Nucleus accumbens (tissue), 56 donors: ENCODE measurements at places on chromosomes 1 and 21.

- DNase-seq: no peak
Measured at GRCh38 chr21:46639489-46640386, 4.3 kb downstream of the PRMT2 start.

DNA sequence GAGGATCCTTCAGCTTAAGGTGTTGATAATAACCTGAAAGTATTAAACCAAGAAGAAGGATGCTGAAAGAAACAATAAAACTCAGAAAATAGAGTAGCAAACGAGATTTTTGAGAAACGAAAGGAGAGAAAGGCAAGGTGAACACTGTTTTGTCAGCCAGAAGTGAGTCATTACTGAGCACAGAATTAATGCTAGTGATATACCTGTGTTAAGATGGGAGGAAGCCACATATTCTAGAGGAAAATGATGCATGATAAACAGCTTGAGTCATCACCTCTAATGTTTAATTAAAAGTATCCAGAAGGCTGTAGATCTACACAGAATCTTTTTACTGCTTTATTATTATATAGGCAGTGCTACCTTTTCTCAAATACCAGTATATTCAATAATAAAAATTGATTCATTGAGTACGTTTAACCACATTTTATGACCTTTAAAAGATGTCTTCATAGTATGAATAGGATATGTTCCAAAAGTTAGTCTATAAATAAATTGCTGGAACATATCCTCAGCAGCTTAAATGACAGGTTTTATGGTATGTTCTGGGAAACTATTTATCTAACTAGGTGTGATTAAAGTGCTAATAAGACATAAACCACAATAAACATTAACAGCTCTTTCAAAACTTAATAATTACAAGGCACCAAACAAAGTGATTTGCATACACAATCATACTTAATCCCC lies 10.3 kb downstream of the SH3GLB1 start:
- no peak for DNase-seq

GRCh38 chr1:180184041-180184440 lies 29.4 kb downstream of the QSOX1 start:
- no peak for DNase-seq

DNA sequence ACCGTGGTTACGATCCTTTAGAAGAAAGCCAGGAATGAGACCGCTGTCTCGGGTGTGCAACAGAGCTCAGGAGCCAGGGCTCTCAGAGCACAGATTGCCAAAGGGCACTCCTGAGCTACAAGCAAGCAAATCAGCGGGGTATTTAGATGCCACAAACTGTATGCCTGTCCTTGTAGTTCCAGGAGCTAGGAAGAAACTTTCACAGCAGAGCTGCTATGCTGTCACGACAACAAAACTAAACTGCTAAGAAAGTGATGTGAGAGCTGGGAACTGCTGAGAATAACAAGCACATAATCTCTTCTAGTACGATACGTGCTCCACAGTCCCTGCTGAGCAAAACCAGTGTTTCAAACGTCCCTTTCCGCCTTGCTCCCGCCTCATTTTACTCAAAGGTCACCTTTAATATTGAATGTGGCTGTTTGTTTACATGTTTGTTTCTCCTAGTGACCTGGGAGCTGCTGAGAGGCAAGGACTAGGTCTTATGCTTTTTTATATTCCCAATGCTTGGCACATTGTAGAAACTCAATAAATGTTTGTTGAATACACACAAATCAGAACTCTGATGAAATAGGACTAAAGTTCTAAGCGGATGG lies 14.7 kb downstream of the GREM2 start:
- DNase-seq: no peak

DNA sequence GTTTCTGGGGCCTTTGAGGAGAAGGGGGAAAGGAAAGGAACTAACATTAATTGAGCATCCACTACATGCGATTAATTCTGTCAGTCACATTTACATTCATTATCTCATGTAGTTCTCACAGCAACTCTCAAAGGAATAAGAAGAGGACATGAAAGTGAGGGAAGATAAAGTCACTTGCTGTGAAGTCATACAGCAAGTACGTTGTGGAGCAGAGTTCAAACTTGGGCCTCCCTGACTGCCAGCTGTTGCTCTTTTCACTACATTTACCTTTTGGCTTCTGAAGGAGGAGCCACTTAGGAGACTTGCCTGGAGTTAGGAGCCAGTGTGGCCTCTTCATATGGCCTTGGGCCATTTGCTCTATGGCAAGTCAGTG lies 6.2 kb downstream of the ZNF691 start:
- DNase-seq: no peak

DNA sequence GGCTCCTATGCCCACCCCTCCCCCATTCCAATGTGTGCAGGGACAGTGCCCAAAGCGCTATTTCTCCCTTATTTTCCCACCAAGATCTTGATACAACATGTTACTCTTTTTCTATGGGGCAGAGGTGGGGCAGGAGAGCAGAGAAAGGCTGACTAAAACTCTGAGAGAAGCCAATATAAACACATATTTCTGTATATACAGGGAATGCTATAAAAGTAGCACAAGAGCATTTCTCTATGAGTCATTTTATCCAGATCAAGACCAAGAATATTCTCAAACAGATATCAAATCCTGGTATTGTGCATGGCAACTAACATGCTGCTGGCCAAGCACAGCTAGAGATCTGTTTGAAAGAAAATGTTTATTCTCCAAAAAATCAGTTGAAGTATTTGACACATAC lies 7.3 kb downstream of the WDR26 start:
- no peak for DNase-seq

- DNase-seq: no peak
Measured at GRCh38 chr1:90710579-90711536, 6.2 kb downstream of the BARHL2 start.

DNA sequence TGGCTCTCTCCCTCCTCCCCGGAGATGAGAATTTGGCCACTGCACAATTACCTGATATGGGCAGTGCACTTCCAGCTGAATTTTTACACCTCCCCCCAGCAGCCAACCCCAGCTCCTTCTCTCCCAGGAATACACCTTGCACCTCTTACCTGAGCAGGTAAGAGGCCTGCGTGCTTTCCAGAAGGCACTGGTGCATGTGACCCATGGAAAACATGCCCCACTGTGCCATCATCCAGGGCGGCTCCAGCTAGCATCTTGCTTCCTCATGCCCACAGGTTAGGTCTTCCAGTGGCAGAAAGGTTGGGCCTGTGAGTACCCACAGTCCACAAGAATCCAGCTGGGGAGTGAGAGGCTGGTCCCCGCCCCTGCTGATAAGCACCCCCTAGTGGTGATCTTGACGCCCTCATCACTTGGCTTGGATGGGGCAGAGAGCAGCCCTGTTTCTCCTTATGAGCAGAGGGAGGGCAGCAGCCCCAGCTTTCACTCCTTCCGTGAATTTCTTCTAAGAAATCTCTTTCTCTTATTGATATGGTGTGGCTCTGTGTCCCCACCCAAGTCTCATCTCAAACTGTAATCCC lies 57.8 kb downstream of the EDARADD start:
- DNase-seq: no peak

DNA sequence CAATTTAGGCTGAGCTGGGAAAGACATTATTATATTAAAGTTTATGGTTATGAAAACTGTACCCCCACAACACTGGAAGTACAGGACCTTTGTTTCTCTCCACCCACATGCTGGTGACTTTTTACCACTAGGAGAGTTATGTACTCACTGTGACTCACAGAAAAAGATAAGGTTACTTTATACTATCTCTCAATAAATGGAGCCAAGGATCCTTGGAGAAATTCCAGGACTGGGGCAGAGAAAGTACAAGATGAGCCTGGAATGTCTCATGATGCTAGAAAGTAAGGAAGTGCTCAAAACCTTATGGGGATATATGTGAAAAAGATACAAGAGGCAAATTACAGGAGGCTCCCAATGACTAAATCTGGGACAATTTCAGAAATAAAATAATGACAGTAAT lies 63.9 kb upstream of the C1orf105 start:
- no peak for DNase-seq

DNA sequence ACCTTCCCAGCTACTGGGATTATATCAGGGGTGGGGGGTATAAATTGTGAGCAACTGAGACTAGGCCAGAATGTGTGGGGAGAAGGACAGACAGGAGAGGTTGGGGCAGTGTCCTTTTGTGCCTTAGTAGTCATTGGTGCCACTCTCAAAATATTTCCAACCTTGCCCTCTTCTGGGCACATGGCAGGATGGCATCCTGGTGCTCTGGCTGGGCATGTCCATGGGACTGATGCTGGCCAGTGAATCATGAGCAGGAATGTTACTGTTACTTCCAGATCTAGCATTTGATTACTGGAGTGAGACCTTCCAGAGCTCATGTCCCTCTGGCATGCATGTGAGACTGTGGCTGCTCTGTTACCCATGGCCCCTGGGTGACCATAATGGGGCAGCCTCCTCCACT lies 151.2 kb downstream of the MATN1 start:
- no peak for DNase-seq

DNA sequence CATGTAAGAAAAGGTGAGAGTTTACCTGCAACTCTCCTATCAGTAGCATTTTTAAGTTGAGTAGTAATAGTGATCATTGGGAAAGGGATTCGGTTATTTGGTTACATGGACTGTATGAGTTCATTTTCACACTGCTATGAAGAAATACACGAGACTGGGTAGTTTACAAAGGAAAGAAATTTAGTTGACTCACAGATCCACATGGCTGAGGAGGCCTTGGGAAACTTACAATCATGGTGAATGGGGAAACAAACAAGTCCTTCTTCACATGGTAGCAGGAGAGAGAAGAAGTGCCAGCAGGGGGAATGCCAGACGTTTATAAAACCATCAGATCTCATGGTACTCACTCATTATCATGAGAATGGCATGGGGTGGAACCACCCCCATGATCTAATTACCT lies 59.3 kb upstream of the FBXO28 start:
- no peak for DNase-seq

DNA sequence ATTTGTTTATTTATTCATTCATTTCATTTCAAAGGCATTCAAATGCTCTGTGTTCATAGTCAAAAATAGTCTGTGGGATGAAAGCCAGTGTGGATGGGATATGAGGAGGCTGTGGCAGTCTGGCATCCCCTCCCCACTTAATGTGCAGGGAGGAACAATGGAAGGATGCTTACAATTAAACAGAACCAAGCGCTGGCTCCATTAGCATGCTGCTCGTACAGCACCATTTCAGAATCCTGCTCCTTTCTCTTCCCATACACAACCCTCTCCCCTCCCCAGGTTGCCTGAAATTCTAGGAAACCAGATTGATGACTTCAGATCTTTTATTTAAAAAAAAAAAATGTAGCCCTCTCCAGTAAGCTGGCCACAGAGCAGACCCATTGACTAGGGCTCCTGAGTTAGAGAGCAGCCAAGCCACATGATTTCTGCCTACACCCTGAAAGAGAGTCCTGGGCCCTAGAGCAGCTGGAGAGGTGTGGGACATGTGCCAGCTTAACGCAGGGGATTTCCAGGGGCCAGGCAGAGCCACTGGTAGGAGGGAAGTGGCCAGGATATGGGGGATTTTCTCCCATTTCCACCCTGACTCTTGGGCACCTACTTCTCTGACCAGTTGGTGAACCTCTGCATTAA lies 205.2 kb downstream of the ASTN1 start:
- DNase-seq: no peak

DNA sequence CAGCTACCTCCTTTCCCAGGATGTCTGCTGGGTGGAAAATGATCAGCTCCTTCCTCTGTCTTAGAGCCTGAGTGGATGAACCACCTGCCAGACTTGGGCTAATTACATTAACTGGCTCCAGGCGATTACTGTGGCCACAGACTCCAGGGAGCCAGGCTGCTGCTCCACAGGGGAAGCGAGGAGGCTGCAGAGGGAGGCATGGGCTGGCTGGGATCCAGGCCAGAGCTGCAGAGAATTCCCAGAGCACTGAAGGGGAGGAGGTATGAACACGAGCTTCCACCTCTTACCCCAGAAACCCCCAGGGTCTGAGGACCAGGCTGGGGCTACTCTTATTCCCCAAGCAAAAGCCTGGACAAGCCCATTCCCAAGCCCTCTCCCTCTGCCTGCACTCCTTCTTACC lies 136.0 kb upstream of the KLHDC7A start:
- no peak for DNase-seq

GRCh38 chr1:212367474-212368072 lies 47.1 kb downstream of the PACC1 start:
- no peak for DNase-seq

DNA sequence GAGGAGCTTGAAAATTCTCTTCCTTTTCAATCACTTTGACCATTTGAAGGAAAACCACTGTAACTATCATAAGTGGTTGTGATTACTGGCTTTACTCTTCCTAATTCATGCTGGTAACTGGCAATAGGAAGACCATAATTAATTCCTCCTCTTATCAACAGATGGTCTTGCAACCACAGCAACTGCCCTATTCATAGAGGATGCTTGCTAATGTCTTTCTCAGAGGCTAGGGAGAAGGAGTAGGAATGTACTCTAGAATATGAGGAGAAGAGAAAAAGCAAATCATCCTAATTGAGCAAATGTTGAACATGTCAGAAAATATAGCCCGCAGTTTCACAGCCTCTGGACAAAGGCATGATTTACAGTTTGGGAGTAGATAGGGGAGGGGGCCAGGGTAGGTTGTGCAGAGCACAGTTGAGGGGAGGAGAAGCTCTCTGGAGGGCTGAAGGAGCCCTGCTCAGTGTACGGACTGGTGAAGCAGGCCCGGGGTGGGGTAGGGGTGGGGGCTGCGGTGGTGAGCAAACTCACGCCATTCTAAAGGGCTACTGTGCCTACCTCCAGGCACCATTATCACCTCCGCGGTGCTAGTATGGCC lies 192.9 kb downstream of the PCP4 start:
- DNase-seq: no peak

GRCh38 chr1:198612471-198613260 lies 26.2 kb upstream of the PTPRC start:
- no peak for DNase-seq

DNA sequence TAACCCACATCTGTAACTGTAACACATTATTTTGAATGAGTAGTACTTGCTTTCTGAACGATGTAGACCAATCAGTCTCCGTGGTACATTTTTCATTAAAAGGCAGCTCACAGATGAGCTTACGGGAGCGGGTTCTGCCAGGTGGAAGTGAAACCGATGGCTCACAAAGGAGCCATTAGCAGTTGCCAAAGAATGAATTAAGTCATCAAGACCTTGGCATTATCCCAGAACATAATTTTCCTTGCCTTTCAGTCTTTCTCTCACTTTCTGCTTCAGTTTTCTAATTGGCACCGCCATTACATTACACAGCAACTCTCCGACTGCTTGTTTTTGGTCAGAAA lies 33.5 kb upstream of the UTS2 start:
- DNase-seq: no peak

DNA sequence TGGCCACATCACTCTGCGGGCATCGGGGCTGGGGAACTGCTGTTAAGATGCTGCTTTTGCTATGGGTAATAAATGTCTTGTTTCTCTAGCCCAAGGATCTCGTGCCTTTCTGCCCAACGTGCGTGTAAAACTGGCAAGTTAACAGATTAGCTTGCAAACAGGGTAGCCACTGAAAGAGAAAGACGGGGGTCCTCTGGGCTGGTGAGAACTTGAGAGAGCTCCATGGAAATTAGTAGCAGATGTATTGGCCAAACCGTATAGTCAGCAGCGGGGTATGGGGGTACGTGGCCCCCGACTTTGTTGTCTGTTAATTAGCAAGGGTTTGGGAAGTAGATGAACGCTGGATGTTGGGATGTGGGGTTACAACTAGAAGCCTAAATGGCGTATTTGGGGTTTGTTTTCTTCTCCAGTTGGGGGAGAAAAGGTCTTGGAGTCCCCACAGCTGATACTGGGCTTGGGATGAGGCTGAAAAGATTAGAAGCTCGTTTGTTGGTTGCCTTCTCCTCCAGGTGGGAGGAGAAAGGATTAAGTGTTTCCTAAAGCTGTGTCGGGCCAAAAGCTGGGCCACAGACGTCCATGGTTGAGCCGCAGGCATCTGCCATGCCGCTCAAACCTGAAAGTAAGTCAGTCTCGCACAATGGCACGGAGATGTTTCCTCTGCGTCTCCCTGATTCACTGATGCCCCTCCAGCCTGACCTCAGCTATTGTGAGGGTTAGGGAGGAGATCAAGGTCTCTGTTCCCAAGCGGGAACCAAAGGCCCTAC lies 32.3 kb upstream of the C1orf174 start:
- no peak for DNase-seq
